ENCODE measurements at places on chromosomes 5 and 9.

DNA sequence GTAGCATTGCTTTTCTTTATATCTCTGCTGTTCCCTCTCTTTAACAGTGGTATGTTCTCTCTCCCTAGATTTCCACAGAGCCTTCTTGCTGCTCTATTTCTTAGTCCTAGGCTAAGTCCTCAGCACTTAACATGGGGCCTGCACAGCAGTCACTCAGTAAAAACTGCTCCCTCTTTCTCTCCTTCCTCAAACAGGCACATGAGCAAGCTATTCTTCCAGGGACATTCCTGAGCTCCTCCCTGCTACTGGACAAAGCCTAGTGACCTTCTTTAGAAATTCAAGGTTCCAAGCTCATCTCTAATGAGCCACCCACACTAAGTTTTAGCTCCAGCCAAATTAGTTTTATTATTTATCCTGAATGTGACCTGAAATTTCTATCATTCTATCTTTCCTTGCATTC, 39.5 kb downstream of the TRIM32 start:
- DNase-seq, result no peak

DNA sequence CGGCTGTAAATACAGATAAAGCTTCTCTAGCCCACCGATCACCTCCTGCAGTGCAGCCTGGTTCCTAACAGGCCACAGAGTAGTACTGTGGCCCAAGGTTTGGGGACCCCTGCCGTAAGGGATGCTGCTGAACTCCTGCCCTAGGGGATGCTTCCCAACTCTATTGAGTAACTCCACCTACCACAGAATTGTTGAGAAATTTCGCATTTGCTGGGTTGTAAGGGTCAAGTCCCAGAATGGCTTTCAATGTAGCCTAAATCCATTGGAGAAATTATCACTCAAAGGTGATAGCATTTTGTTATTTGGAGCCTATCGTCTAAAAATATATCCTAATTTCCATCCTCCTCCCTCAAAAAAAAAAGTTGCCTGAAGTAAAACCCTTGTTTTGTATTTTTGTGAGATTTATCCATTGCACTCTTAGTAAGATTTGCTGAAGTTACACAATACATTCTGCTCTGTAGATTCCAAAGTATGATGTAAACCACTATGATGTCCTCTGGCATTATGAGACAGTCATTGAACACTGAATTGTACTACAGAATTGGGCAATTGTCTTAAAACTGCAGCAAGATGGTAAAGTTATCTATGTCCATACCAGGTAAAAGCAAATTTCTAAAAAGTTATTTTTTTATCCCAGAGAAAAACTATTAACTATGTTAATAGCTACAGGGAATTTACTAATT, 14.0 kb downstream of the ACTBL2 start:
- no peak for DNase-seq

DNA sequence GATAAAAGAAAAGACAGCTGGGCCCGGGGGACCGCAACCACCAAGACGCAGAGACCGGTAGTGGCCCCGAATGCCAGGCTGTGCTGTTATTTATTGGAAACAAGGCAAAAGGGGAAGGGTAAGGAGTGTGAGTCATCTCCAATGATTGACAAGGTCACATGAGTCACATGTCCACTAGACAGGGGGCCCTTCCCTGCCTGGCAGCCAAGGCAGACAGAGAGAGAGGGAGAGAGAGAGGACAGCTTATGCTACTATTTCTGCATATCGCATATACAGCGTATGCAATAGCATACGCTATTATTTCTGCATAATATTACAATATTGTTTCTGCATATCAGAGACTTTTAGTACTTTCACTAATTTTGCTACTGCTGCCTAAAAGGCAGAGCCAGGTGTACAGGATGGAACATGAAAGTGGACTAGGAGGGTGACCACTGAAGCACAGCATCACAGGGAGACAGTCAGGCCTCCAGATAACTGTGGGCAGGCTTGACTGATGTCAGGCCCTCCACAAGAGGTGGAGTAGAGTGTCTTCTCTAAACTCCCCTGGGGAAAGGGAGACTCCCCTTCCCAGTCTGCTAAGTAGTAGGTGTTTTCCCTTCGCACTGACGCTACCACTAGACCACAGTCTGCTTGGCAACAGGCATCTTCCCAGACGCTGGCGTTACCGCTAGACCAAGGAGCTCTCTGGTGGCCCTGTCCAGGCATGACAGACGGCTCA, 50.3 kb downstream of the RFX3 start:
- no peak for DNase-seq

DNA sequence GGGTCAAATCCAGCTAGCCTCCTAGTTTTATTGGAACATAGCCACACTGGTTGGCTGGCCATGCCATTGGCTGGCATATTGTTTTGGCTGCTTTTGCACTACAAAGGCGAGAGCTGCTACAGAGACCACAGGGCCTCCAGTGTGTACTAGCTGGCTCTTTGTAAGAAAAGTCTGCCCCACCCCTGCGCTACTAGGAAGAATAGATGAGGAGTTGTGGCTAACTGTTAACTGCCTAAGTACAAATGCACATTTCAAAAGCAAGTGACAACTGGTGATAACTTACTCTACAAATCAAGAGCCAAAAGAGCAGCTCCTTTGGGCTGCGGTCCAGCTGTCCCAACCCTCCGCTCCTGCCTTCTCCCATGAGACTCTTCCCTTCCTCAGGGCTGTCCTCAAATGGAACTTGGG, 63.9 kb downstream of the SERINC5 start:
- no peak for DNase-seq

GRCh38 chr9:127119320-127119709, 3.1 kb downstream of the ANGPTL2 start:
- DNase-seq, result no peak

- no peak for DNase-seq
Measured at GRCh38 chr9:24451346-24451745, 94.4 kb downstream of the IZUMO3 start.

- DNase-seq, result no peak
Measured at GRCh38 chr9:35738186-35738585, 5.7 kb downstream of the CREB3 start.
